ENCODE measurements at places on chromosomes 12 and 14.

- H3K4me3 ChIP-seq = no peak overlapping the region
- H3K27ac ChIP-seq = no peak overlapping the region
- H3K4me1 ChIP-seq = no peaks in the 10 kb centered on the region
- H3K27me3 ChIP-seq = no peaks in the 10 kb centered on the region
- DNase-seq = no peak
Measured at GRCh38 chr14:89851106-89851505, 103.4 kb downstream of the EFCAB11 start.

- DNase-seq = no peak
- H3K36me3 ChIP-seq = no peaks in the 10 kb centered on the region
- no peak overlapping the region for H3K4me3 ChIP-seq
- H3K4me1 ChIP-seq = no peaks in the 10 kb centered on the region
- no peaks in the 10 kb centered on the region for H3K27me3 ChIP-seq
Measured at GRCh38 chr12:30782316-30783173, 27.8 kb upstream of the CAPRIN2 start.

DNA sequence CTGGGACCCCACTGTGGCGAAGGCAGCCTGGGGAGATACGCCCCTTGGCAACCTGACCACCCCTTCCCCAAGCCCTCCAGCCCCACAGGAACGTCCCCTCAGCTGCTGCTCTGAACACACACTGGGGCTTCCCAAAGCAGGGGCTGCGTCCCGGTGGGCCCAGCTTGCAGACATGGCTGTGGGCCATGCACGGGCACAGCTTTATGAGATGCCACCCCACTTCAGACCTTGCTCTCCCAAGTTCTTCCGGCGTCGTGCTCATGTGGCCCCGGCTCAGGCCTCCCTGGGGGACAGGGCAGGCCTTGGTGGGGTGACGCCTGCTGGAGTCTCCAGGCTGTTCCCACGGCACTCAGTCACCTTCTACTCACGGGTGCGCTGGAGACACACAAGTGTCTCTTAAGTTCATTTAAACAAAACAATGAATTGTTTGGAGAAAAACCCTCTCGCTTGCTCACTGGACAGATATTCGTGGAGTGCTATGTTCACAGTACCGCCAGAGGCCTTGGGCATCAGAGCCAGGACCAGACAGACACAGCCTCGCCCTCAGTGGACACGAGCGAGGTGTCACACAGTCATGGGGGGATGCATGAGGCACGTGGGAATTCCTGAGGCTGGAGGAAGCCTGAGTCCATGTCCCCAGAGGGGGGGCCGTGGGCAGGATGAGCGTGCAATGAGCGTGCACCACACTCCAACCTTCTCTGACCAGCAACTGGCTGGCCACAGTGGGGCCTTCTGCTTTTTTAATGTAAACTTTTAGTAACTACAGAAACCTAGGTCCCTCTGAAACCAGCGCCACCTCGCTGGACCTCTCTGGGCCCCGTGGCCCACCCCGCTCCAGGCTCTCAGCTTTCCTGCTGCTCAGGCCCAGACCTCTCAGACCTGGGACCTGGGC, 4.3 kb downstream of the GALNT9 start:
- H3K4me1 ChIP-seq = peaks cover 10% of the 10 kb centered on the region
- H3K27ac ChIP-seq = no peak overlapping the region
- no peak overlapping the region for H3K4me3 ChIP-seq
- H3K36me3 ChIP-seq = no peaks in the 10 kb centered on the region

DNA sequence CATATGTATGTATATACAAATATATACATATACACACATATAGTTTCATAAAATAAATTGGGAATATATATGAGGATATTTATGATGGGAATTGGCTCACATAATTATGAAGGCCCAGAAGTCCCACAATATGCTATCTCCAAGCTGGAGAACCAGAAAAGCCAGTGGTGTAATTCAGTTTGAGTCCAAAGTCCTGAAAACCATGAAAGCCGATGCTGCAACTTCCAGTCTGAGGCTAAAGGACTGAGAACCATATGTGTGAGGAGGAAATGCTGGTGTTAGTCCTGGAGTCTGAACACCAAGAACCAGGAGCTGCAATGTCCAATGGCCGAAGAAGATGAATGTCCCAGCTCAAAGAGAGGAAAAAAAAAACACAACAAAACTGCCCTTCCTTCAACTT, 65.5 kb upstream of the PRKD1 start:
- H3K4me1 ChIP-seq = no peaks in the 10 kb centered on the region
- no peak overlapping the region for H3K27ac ChIP-seq
- no peak overlapping the region for H3K4me3 ChIP-seq
- no peak for DNase-seq

DNA sequence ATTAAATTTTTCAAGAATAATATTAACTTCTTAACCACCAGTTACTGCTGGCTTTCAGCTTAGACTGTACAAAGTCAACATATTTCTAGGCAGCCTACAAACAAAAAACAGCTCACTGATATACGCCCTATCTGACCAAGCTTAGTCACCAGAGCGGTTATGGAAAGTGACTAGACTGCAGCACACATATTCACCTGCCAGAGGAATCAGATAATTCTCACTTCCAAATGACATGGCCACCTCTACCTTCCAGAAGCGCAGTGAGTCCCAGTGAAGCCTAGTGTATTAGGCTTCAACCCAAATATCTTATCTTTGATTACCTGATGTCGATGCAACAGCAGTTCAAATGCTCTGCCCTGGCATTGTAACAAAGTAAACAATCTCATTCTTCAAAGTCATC, 8.5 kb downstream of the STXBP6 start:
- no peaks in the 10 kb centered on the region for H3K4me1 ChIP-seq
- DNase-seq = no peak
- no peaks in the 10 kb centered on the region for H3K27me3 ChIP-seq
- H3K36me3 ChIP-seq = no peaks in the 10 kb centered on the region
- no peak overlapping the region for H3K4me3 ChIP-seq

DNA sequence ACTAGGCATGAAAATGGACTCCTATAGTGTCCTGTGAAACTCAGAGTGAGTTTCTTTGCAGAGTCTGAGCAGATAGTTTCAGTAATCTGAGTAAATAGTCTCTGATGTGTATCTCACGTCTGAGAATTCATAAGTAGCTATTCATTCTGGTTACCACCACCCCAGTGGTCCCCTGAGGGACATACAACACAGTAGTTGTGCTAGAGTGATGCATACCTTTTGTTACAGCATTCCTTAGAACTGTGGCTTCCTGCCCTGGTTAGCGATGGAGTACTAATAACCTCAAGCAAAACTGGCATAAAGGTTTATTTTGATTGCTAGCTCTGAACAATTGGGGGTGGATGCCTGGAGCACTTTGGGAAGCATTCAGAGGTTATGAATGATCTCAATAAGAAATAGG, 114.7 kb downstream of the DAAM1 start:
- H3K27ac ChIP-seq = no peak overlapping the region
- no peaks in the 10 kb centered on the region for H3K27me3 ChIP-seq
- H3K36me3 ChIP-seq = no peaks in the 10 kb centered on the region
- no peak overlapping the region for H3K4me3 ChIP-seq
- no peak for DNase-seq
